Fibroblast of skin of left biceps (primary cell): ENCODE measurements at places on chromosomes 11 and 22.

- no peak for DNase-seq
Measured at GRCh38 chr11:96472085-96472484, 82.3 kb downstream of the JRKL start.

DNA sequence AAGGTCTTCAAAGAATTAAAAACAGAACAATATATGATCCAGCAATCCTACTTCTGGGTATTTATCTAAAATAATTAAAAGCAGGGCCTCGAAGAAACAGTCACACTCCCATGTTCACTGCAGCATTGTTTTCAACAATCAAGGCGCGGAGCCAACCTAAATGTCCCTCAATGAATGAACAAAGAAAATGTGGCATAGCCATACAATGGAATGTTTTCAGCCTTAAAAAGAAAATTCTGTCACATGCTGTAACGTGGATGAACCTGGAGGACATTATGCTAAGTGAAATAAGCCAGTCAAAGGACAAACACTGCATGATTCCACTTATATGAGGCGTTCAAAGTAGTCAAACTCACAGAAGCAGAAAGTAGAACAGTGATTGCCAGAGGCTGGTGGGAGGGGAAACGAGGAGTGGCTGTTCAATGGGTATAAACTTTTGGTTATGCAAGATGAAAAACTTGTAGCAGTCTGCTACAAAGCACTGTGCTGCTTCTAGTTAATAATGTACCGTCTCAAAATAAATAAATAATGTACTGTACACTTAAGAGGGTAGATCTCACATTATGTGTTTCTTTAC, 41.2 kb downstream of the SNX19 start:
- no peak for DNase-seq

DNA sequence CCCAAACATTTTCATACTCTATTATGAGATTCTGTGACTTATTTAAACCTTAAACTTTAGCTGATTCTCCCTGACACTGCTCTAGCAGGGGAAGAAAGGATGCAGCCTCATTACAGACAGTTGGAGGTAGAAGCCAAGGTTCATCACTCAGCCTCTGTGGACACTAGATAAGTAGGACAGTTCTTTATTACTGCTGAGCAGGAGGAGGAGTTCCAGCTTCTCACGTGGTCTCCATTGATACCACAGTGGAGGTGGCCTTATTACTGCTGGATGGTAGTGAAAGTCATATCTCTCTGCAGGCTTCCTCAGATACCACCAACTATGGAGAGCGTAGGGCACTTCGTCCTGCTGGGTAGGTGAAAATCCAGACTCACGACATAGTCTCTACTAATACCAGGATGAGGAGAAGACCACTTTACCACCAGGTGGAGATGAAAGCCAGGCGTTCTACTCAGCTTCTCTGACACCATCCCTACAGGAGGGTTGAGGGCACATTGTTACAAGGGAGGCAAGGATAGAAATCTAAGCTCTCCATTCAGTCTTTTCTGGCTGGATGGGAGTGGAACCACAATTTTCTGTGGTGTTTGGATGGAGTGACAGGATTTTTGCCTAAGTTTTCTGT, 13.1 kb upstream of the ANGPTL5 start:
- no peak for DNase-seq

DNA sequence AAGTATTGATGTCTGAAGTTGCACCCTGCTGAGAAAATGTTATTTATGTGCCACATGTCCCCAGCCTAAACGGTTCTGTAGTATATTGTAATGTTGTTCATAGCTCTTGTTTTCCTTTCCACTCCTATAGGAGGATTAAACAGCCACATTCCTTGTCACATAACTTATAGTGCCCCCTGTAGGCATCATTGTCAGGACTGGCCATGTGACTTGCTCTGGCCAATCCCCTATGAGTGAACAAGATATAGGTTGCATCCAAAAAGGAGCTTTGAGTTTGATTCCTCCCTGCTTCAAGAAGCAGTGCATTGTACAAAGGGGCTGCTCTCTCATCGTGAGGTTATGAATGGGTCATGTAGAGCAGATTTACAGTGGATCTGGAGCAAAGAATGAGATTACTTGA, 717.6 kb upstream of the ANO5 start:
- no peak for DNase-seq

- DNase-seq = peak; percentile 72
Measured at GRCh38 chr11:63567044-63567840, 4.1 kb upstream of the PLAAT2 start.
